MCF 10A (cell line): ENCODE measurements at places on chromosomes 6 and 20.

DNA sequence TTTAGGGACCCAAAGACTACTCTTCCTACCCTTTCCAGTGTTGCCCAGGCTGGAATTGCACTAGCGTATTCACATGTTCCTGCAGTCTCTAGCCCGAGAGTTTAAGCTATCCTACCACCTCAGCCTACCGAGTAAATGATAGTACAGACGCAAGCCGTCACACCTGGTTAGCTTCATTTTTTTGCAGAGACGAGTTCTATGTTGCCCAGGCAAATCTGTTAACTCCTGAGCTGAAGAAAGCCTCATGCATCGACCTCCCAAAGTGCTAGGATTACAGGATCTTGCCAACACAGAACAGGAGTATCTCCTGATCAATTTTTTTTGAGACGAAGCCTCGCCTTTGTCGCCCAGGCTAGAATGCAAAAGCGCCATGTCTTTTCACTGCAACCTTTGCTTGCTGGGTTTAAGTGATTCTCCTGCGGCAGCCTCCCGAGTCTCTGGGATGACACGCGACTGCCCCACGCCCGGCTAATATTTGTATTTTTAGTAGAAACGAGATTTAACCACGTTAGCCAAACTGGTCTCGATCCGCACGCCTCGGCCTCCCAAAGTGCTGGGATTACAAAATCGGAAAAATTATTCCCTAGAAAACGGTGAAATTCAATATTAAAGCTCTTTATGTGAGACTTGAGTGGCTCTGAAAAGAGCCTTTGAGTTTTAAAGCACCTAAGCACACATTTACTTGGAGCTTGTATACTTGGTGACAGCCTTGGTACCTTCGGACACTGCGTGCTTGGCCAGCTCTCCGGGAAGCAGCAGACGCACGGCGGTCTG, 128.5 kb downstream of the HFE start:
- DNase-seq: peak; percentile 46

- DNase-seq: no peak
These were observed 71.3 kb downstream of the TFAP2B start for GRCh38 chr6:50889935-50890334.

GRCh38 chr6:134910593-134910935, 39.3 kb downstream of the ALDH8A1 start:
- DNase-seq: no peak

- DNase-seq: no peak
These were observed 98.5 kb upstream of the SCGN start for GRCh38 chr6:25553502-25553901.

DNA sequence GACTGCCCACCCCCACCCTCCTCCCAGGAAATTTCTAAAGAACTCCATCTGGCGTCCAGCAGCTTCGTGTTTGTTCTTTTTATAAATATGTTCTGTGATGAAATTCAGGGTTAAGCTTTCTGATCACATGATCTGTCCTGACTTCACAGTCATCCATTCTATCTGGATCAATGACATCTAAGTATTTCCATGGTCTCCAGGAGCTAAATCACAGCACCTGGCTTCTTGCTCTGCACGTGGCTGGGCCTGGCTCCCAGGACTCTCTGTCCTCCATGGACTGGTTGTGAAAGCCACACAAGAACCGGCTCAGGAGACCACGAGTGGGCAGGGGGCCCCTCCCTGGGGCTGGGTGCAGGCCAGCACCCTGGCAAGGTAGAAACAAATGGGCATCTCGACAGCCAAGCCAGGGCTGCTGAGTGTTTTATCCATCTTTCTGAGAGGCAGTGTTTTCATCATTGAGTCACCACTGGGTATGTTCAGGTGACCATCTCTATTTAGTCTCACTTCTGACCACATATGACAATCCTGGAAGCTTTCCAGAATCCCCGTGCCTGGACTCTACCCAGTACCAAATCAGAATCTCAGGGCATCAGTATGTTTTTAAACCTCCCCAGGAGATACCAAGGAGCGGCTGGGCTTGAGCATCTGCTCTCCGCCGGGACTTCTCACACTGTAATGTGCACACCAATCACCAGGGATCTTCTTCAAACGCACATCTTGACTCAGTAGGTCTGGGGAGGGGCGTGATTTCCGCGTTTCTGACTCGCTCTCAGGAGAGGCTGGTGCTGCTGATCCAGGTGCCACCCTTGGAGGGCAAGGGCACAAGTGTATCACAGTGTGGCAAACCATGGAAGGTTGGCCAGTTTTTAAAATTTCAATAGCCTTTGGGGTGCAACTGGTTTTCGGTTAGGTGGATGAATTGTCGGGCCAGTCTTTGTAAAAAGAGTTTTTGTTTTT, 31.6 kb upstream of the PXDC1 start:
- no peak for DNase-seq

DNA sequence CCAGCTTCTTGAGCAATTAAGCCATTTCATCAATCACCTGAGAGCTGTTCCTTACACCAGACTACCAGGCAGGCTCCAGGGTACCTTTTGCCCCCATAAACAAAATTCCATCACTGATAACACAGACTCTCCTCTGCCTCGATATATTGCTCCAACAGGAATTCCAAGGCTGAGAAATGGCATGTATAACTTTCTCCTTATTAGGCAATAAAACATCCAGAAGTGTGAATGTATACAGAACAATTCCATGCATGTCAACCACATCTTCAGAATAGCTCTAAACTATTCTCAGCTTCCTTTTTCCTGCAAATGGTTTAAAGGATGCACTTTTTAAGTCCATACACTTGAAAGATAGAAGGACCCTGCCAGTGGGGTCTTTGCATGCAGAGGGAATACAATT, 73.8 kb downstream of the EDN3 start:
- no peak for DNase-seq

GRCh38 chr6:168041928-168042327, 37.1 kb downstream of the FRMD1 start:
- DNase-seq: no peak

DNA sequence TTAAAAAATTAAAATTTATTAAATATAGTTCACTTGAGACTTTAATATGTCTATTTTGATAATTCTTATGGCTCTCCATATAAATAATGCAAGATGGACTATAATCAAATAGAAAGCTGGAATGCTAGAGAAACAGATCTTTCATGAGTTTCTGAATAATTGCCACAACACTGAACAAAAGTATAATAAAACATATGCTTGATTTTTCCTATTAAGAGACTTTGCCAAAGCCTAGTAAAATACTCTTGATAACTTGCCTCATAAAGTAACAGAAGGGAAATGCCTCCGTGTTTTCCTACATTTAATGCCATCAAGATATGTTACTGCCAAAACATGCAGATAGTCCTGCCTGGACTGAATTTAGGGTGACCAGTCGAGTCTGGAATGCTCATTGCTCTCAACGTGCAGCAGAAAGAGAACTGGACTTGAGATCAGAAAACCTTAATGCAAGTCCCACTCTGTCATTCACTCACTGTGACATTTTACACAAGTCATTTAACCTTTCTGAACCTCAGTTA, 153.2 kb downstream of the AIG1 start:
- no peak for DNase-seq

GRCh38 chr6:75279418-75279817, 5.2 kb downstream of the TMEM30A start:
- DNase-seq: no peak

DNA sequence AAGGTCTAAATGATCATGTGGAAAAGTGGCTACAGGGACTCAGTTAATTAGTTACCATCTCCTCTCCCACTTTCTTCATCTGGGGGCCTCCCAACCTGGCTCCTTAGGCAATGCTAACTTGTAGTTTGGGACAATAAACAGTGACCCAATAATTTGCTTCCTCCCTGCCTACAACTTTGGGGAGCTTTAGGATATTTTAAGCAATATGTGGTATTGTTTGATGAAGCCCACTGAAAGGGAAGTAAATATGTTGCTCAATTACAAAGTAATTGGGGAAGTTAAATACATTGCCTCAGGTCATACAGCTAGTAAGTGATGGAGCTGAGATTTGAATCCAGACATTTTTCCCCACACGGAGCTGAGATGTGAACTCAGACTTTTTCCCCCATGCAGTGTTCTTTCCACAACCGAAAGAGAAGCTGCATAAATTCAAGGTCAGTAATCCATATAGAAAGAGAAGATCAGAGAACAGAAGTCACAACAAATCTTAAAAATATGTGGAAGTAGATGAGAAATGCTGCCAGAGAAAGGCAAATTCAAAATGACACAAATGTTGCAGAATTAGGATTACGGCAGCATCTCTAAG, 26.6 kb downstream of the ZHX3 start:
- no peak for DNase-seq

DNA sequence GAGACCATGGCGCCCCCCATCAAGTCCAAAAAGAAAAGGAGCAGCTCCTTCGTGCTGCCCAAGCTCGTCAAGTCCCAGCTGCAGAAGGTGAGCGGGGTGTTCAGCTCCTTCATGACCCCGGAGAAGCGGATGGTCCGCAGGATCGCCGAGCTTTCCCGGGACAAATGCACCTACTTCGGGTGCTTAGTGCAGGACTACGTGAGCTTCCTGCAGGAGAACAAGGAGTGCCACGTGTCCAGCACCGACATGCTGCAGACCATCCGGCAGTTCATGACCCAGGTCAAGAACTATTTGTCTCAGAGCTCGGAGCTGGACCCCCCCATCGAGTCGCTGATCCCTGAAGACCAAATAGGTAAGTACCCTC, 41.7 kb upstream of the NAA20 start:
- DNase-seq: no peak

GRCh38 chr20:37615340-37616109, 78.3 kb upstream of the CTNNBL1 start:
- DNase-seq: peak; percentile 54

DNA sequence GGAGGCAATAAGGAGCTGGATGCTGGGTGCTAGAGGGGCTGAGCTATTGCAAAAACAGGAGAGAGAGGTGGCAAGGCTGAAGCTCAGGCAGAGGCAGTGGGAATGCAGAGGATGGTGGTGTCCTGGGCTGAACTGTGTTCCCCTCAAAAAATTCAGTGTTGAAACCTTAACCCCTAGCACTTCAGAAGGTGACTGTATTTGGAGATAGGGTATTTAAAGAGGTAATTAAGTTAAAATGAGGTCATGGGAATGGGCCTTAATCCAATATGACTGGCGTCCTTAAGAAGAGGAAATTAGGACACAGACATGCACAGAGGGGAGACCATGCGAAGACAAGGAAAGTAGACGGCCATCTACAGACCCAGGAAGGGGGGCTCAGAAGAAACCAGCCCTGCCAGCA, 11.5 kb upstream of the MMP9 start:
- DNase-seq: no peak

GRCh38 chr6:90297867-90298381, 1.3 kb upstream of the BACH2 start:
- no peak for DNase-seq

- DNase-seq: no peak
These were observed 1043.4 kb upstream of the FLRT3 start for GRCh38 chr20:15380770-15381169.

GRCh38 chr6:1535295-1535694, 74.4 kb upstream of the FOXC1 start:
- DNase-seq: peak; percentile 63

DNA sequence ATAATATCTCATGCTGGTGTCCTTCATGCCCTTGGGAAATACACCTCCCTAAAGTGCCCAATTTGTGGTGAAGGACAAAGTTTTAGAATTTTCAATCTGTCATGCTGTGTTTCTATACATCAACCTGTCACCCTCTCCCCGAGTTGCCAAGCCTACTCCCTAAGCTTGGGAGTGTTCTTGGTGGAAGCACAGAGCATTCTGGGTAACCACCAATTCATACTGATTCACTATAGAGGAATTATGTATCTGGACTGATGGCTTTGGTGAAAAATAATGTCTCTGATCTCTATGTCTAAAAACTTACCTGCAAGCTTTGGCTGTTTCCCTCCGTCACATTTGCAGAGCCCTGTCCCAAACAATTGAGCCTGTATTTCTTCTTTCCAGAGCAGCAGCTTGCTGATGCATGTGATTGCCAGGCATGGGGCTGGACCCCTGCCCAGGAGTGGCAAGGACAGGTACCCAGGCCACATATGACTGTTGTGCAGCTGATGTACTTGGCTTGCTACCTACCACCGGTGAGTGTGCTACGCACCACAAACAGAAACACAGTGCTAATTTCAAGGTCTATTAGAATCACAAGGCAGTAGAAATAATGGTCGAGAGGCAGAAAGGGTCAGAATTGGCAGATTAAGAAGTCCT, 202.8 kb upstream of the CITED2 start:
- DNase-seq: no peak

GRCh38 chr20:370151-370600, 10.4 kb upstream of the TRIB3 start:
- no peak for DNase-seq

DNA sequence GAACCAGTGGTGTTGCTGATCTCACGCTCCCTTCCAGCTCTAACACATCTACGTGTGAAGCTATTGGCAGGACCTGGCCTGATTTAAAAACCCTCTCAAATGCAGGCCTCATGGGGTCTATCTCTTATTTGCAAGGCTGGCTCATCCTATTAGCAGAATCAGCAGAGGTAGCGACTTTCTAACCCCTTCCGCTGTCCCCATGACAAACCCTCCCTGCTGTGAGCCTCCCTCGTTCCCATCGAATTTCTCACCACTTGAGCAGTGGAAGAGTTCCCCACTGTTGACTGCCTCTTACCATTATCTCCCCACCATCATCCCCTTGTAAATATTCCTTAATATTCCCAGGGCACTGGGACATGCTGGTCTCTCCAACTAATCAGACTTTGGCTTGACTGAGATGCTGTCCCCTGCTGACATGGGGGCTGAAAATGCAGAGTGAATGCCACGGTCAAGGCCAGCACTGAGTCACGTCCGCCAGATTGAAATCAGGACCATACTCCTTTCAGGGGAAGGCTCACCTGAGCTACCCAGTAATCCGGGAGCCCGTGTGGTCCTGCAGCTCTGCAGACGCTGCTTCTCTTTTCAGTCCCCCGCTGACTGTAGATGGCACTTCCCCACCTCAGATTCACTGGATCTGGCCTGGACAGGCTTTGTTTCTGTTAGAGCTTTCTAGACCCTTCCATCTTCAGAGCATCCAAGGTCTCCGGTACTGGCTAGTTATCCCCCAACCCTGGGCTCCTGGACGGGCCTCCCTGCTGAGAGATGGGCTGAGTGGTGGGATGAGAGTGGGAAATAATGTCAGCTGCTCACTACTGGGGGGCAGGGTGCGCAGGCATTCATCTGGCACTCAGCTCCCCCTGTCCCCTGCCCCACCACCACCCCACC, 23.1 kb downstream of the AAR2 start:
- DNase-seq: no peak

GRCh38 chr20:1587781-1588532, 30.5 kb upstream of the SIRPD start:
- DNase-seq: no peak

DNA sequence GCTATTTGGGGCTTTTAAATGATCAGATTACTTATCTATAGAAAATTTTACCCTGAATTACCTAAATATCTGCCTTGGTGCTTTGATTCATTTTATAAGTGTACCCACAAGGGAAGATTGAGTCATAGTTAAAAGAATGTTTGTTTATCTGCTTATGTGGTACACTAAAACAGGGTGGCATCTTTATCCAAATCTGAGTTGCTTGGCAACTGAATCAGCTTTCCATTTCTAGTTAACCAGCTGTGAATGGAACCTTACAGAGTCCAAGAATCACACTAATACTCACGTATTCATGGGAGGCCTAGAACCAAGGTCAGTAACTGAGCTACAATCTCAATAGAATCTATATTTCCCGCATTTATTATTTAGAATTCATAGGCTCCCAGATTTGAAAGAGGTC, 44.0 kb upstream of the CAP2 start:
- peak; percentile 4 for DNase-seq

GRCh38 chr20:58407201-58407873, 18.3 kb downstream of the VAPB start:
- DNase-seq: peak; percentile 30

GRCh38 chr6:35931120-35931561, 10.2 kb upstream of the SRPK1 start:
- DNase-seq: no peak
